ENCODE measurements at places on chromosomes 5 and 9.

GRCh38 chr5:150338546-150338945, 19.0 kb upstream of the TCOF1 start:
- no peak for DNase-seq

- DNase-seq = no peak
These were observed 175.0 kb downstream of the AUH start for GRCh38 chr9:91186632-91187108.

- DNase-seq = no peak
These were observed 3.5 kb downstream of the LAMC3 start for GRCh38 chr9:131012396-131012917.

- DNase-seq = no peak
These were observed 118.0 kb upstream of the PHYKPL start for GRCh38 chr5:178350361-178351220.

DNA sequence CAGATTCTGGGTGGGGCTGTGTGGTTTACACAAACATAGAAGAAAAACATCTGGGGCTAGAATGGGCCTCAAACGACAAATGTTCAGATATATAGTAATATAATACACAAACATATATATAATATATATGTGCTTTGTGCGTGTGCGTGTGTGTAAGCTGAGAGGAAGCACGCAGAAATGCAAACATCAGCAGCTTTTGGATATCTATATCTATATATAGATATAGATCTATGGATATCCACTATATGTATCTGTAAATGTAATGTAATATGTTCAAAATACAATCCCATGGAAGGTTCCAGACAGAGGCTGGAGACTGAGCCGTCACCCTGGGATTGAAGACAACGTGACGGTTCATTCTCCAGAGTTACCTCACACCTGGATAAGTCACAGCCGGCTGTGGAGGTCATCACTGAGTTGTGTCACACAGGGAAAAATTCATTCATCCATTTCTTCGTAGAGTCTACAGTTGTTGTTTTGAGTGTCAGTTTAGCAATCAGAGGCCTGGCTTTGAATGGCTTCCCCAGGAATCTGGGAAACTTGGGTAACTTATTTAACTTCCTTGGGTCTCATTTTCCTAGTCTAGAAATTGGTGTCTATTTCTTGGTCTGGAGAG, 123.0 kb upstream of the CPEB4 start:
- DNase-seq = no peak

DNA sequence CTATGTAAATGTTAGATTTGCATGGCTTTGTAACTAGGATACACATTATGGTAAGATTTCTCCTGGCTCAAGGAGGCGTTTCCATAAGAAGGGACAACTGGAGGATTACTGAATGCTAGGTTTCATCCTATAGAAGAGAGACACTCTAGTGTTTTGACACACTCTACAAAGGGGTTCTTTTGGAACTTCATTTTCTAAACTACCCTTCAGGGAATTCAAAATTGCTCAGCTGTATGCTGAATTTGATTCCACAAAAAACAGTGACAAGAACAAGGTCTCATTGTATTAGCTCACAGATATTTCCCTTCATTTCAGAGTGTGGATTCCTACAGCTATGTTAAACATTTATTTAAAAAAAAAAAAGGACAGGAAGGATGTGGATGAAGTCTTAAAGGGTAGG, 151.7 kb downstream of the PPP2R2B start:
- DNase-seq = no peak

DNA sequence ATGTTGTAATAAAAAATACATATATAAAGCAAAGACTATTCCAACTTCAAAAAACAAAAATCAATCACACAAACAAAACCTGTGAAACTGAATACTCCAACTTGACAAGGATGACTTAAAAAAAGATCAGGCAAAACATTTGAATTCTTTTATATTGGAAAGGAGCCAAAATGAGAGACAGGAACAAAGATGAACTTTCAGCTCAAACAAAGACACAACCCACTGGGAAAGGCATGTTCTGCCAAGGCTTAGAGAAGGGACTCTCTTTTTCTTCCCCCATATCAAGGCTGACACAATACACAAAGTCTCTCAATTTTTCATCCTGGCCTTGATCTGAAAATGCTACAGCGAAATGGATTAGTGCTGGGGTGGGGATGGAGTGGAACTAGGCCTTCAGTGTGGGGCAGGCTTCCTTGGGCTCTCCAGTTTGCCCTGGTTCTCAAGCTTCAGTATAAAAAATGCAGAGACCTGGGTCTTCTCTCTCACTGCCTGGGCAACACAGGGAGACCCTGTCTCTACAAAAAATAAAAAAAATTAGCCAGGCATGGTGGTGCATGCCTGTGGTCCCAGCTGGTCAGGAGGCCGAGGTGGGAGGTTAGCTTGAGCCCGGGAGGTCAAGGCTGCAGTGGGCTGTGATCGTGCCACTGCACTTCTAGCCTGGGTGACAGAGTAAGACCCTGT, 11.6 kb upstream of the FAM169A start:
- DNase-seq = no peak

Measured in central memory CD4-positive, alpha-beta T cell (primary cell).